ENCODE measurements at places on chromosomes 2 and 18.
A peak's percentile ranks its signal among the peaks of the same experiment; 100 is the strongest.

- no peak for DNase-seq
Observed at GRCh38 chr2:207688597-207688996, 22.8 kb upstream of the CCNYL1 start.

DNA sequence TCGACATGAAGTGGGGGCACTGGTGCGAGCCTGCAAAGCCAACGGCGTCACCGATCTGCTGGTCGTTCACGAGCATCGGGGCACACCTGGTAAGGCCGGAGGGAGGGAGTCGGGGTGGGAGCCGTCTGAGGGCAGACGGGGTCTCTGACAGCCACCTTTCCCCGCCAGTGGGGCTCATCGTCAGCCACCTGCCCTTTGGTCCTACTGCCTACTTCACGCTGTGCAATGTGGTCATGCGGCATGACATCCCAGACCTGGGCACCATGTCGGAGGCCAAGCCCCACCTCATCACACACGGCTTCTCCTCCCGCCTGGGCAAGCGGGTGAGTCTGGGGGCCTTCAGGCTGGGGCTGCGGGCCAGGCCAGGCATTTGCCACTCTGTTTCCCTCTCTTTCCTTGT is 2.9 kb downstream of the IMP4 start:
- DNase-seq = no peak

GRCh38 chr2:238669046-238669445 is 178.8 kb upstream of the TWIST2 start:
- no peak for DNase-seq

GRCh38 chr2:160836755-160837154 is 323.5 kb upstream of the TANK start:
- peak; percentile 95 for DNase-seq

- no peak for DNase-seq
Observed at GRCh38 chr18:59189008-59189407, 30.9 kb upstream of the GRP start.

GRCh38 chr2:54457323-54458023 is 1.3 kb downstream of the SPTBN1 start:
- DNase-seq = peak; percentile 50

- no peak for DNase-seq
Observed at GRCh38 chr2:232888839-232889529, 18.9 kb downstream of the SNORC start.

DNA sequence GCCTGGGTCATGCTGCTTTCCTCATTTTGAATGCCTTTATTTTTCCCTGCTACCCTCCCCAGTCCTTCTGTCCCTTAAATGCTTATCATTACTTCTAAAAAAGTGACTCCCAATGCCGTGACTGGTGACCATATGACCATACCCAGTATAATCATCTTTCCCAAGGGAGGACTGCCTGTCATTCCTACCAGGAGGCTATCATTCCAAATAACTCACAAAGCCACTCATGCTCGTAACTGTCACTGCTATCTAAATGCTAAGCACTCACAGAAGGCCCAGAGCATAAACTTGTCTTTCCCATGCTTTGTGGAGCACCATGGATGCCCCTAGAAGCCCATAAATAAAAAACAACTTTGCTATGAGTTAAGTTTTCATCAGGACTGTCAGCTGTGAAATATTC is 38.7 kb upstream of the CREB1 start:
- DNase-seq = no peak

- no peak for DNase-seq
Observed at GRCh38 chr2:2131075-2131789, 199.8 kb downstream of the MYT1L start.

GRCh38 chr2:28049416-28049815 is 158.9 kb downstream of the BABAM2 start:
- no peak for DNase-seq

- DNase-seq = no peak
Observed at GRCh38 chr2:236505041-236505440, 64.6 kb upstream of the ACKR3 start.

DNA sequence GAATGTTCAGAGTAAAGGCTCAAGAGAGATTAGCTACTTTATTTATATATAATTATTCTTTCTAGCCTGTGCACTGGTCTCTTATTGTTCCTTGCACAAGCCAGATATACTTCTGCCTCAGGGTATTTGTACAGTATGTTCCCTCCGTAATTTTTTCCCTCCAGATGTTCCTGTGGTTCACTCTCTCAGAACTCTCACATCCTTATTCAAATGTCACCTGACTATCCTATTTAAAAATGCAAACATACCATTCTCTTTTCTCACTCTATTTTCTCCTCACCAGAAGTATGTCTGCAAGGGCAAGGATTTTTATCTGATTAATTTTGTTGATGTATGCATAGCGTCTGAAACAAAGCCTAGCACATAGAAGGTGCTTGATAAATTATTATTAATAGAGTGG is 64.0 kb upstream of the CERS6 start:
- peak; percentile 21 for DNase-seq

- no peak for DNase-seq
Observed at GRCh38 chr18:74788657-74789056, 191.0 kb downstream of the ZNF407 start.

- no peak for DNase-seq
Observed at GRCh38 chr2:71327916-71328315, 3.7 kb upstream of the ZNF638 start.

DNA sequence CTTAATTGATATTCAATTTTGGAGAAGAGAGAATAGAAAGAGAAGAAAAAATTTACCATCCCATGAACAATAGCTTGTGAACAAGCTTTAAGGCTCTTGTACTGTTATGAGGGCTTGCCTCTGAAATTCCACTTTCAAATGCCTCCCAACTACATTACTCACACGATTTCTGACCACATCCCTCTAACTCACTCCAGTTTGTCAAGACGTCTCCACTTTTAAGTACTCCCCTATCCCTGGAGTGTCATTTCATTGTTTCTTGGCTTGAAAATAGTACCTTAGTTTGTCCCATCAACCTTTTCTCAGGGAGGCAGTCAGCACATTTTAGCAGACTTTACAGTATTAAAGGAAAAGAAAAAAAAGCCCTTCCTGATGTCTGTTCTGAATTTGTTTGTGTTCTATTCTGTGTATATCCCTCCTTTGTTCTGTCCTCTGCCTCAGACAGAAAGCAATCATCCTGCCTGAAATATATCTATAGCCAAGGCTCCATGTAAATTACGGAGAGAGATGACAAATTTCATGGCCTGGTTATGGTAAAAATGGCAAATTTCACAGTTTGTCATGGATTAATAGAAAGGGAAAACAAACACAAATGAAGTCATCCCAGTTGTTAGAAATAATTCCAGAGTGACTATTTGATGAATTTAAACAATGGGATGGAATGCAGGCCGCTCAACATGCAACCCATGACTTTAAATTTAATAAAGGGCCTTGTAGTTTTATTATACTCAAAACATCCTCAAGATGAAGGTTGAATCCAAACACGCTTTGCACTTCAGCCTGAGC is 228.8 kb downstream of the ETAA1 start:
- peak; percentile 75 for DNase-seq

GRCh38 chr2:68974946-68975665 is 670 bp downstream of the GKN1 start:
- DNase-seq = no peak

GRCh38 chr2:48205137-48205798 is 299.0 kb upstream of the FBXO11 start:
- peak; percentile 6 for DNase-seq

DNA sequence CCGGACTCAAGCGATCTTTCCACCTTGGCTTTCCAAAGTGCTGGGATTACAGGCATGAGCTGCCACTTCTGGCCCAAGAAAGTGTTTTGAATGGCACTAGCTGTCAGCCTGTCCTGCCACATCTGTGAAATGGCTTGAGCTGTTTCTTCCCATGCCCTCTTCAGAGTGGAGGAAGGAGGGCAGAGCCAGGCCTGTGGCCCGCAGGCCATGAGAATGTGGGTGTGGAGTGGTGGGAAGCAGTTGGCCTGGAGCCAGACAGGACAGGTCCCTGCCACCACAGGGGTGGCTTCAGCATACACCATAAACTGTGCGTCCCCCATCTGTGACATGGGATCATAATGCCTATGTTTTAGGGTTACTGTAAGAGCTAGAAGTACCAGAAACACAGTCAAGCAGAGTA is 6.5 kb downstream of the SLC66A3 start:
- DNase-seq = no peak

DNA sequence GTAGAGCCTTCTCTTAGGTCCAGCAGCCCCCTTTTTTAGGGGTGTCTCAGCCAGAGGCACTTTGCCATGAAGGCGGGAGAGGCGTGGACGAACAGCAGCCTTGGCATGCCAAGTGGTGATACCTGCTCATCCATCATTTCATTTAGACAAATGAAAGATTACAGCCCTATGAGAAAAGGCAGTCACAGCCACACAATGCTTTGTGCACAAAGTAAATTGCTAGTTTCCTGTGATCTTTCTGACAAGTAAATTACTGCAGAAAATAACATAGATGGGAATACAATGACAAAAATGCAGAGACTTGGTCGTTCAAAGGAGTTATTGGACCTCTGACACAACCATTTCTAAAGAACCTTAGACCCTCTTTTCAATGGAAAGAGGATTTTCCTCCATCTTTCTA is 94.9 kb downstream of the RND3 start:
- DNase-seq = no peak

DNA sequence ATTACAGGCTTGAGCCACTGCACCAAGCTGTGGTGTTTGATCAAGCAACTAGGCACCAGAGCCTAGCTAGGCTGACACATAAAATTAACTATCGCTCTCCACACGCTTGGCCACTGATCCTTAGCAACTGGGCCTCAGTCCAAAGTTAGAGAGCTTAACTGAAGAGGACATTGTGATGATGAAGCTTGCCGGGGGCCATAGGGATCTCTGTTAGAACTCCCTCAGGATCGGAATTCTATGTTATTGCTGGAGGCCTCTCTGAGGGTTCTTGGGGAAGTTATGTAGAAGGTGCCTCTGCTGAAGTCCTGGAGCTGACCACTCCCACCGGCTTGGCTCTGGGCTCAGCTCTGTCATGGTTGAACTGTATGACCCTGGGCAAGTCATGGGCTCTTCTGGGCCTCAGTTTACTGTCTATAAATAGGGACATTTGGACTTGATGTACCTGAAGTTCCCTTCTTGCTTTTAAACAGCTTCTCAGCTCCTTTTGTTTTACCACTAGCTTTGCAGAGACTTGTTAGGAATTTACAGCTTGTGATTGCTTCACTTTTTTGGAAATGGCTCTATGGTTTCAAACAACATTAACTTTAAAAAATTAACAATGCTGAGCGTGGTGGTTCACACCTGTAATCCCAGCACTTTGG is 44.1 kb downstream of the GATA6 start:
- DNase-seq = peak; percentile 14

- DNase-seq = no peak
Observed at GRCh38 chr2:17765398-17765797, 11.5 kb downstream of the GEN1 start.

- no peak for DNase-seq
Observed at GRCh38 chr2:104867813-104868504, 14.0 kb downstream of the POU3F3 start.

GRCh38 chr2:170101789-170102188 is 76.2 kb upstream of the MYO3B start:
- DNase-seq = no peak

DNA sequence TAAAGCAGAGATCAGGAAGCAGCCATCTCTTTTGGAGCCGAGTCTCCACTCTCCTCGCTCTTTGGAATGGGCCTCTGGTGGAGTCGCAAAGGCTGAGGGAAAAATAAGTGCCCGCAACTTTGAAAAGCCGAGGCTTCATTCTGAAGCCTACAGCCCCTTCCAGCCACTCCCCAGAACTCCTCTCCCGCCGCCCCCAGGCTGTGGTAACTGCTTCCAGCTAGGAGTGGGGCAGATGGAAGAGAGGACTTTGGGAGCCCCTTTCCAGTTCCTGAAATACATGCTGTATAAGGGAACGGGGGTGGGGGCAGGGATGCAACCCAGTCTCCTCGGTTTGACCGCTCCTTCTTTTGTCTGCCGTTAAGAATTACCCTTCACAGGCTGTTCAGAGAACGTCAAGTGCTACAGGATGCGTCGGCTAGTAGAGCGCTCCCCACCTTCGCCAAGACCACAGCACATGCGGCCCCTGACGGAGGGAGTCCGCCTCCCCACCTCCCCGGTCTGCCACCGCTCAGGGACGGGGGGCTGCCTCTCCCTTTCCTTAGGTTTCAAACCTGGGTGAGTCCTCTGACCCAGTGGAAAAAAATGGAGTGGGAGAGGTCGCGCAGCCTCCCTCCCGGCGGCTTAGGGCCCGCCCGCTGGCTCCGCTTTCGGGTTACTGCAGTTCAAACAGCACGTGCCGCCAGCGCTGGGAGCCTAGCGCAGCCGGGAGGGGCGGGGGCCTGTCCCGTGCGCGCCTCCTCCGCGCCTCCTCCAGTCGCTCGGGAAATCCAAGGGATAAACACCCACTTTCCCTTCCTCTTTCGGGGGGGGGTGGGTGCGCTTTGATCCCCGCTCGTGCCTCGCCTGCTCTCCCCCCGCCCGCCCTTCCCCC is 4.9 kb downstream of the CYP26B1 start:
- DNase-seq = no peak

DNA sequence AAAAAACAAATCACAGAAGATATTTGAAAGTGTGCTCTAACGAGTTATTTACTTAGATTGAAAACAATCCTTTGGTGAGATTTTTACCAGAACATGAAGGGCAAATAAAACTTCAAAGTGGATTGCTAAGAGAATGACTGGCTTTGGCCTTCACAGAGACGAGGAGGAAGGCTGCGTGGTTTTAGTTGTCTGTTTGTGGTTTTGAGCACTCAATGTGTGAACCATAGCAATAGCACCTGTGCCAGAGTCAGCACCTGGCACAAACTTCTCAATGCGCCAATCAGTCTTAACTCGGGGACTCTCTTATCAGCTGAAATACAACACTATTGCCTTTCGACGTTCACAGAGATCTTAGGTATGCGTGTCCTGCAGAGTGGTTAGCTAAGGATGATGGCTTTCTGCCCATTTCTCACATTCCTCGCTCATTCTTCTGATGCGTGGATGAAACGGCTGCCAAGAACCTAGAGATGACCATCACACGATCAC is 70.0 kb downstream of the MBP start:
- DNase-seq = peak; percentile 22

- DNase-seq = no peak
Observed at GRCh38 chr2:238475034-238475433, 48.3 kb downstream of the ASB1 start.

DNA sequence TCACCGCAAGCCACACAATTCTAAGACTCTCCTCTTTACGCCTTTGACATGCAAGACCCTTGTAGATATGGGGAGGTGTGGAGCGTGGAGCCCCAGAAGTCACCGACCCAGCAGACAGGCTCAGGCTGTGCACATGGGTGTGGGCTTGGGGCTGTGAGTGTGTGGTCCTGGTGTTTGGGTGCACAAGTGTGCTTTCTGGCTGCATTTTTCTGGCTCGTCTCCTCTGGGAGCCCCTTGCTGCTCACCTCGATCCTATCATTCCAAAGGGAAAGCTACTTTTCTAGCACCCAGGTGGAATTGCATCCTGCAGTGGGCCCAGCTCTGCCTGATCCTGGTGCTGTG is 143.0 kb downstream of the ACOXL start:
- DNase-seq = no peak
